CD8-positive, alpha-beta memory T cell (primary cell): ENCODE measurements at places on chromosomes 16 and 17. TPM values are rescaled to one million over a fixed set of nuclear protein-coding genes. Genes with fewer than 3 reads are reported as not detected.
A peak's percentile ranks its signal among the peaks of the same experiment; 100 is the strongest.

KRT39 gene
- not detected for total RNA-seq

TMEM98 gene
- total RNA-seq: 0.22 TPM

CCDC144A gene
- 1.2 TPM for total RNA-seq

HCRT gene
- total RNA-seq: not detected

POLG2 gene
- 26.5 TPM for total RNA-seq

AOC2 gene
- total RNA-seq: 2.7 TPM

CCL8 gene
- total RNA-seq: not detected

FLOT2 gene
- total RNA-seq: 113 TPM

PHF12 gene
- total RNA-seq: 58.1 TPM

KRT25 gene
- total RNA-seq: not detected

KCNJ18 gene
- total RNA-seq: not detected

SKAP1 gene
- total RNA-seq: 56.0 TPM

DNA sequence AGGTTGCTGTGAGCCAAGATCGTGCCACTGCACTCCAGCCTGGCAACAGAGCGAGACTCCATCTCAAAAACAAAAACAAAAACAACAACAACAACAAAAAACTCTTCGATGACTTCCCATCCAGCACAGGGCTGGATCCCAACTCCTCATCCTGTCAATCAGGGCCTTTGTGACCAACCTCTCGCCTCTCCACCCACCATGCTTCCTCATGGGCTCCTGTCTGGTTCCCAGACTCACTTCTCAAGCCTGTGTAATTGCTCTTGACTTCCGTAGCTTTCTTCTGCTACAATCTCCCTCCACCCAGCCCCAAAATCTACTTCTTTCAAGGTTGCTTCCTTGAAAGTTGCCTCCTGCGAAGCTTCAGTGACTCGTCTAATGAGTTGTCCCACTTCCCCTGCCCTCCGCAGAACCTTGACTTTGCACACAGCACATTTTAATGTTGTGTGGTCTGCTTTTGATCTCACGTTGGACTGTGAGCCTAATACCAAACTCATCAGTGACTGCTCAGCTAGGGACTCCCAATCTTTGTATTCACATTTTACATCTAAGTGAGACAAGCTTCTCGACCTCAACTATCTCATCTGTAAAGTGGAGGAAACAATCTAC lies 936 bp upstream of the RASL10B start:
- DNase-seq: no peak
- H3K4me1 ChIP-seq: peaks cover 8% of the 10 kb centered on the region
- no peaks in the 10 kb centered on the region for H3K27me3 ChIP-seq

- DNase-seq: no peak
- H3K27me3 ChIP-seq: no peaks in the 10 kb centered on the region
- H3K27ac ChIP-seq: no peak within 1 kb of the TSS
- H3K4me1 ChIP-seq: no peaks in the 10 kb centered on the region
- H3K36me3 ChIP-seq: no peaks in the 10 kb centered on the region
Observed at GRCh38 chr17:66228887-66229782, at the start of gene APOH. Gene APOH, minus strand, starts transcription at chr17:66229415. Its CDS starts 36 bp downstream, at chr17:66229379.

- no peaks in the 10 kb centered on the region for H3K4me1 ChIP-seq
- H3K27ac ChIP-seq: no peak overlapping the region
- no peak for DNase-seq
- no peaks in the 10 kb centered on the region for H3K27me3 ChIP-seq
- H3K36me3 ChIP-seq: no peaks in the 10 kb centered on the region
Observed at GRCh38 chr16:72532906-72533410, 361.0 kb upstream of the PMFBP1 start.

- H3K27me3 ChIP-seq: no peaks in the 10 kb centered on the region
- H3K4me3 ChIP-seq: no peak overlapping the region
- H3K27ac ChIP-seq: no peak overlapping the region
- H3K4me1 ChIP-seq: no peaks in the 10 kb centered on the region
Observed at GRCh38 chr17:62618647-62619416, 8.6 kb upstream of the MRC2 start.

GRCh38 chr17:14201021-14201987 lies 35.4 kb downstream of the CDRT15 start:
- peak overlapping the region; percentile 25 for H3K4me3 ChIP-seq
- peak; percentile 28 for DNase-seq
- H3K27me3 ChIP-seq: no peaks in the 10 kb centered on the region
- H3K27ac ChIP-seq: peak overlapping the region; percentile 45

- H3K27ac ChIP-seq: no peak overlapping the region
- H3K36me3 ChIP-seq: no peaks in the 10 kb centered on the region
- no peaks in the 10 kb centered on the region for H3K27me3 ChIP-seq
- no peak overlapping the region for H3K4me3 ChIP-seq
- DNase-seq: no peak
Observed at GRCh38 chr16:26531290-26531730, 535.4 kb upstream of the C16orf82 start.

DNA sequence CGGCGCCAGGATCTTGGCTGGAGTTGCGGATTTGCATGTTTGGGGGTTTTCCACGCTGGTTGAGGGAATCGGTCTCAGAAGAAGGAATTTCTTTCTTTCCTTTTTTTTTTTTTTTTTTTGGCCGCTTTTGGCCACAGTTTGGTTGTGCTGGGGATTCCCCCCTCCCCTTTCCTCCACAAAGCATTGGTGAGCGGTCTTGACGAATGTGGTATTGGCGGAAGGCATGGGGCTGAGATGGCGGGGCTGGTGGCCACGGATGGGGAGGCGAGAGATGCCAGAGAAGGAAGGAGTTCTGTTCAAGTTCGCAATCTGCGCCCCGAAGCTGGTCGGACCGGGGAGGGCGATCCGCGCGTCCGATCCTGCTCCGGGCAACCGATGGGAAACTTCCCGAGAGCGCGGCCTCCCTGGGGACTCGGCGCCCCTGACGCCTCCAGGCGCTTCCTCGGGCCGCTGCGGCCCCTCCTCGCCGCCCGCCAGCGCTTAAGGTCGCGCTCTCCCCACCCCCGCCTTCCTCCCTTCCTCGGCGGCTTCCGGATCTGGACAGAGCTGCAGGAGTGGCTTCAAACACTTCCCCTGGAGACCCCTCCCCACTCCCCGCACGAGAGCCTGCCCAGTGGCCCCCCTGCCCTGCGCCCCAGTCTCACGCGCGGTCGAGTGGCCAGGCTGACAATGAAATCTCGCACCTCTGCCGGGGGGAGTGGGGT lies 43.2 kb downstream of the RAI1 start:
- no peaks in the 10 kb centered on the region for H3K27me3 ChIP-seq
- DNase-seq: no peak
- H3K4me3 ChIP-seq: peak overlapping the region; percentile 43
- H3K4me1 ChIP-seq: peaks cover 16% of the 10 kb centered on the region
- no peaks in the 10 kb centered on the region for H3K36me3 ChIP-seq
- no peak overlapping the region for H3K27ac ChIP-seq

- H3K36me3 ChIP-seq: no peaks in the 10 kb centered on the region
- no peaks in the 10 kb centered on the region for H3K27me3 ChIP-seq
- H3K4me3 ChIP-seq: no peak overlapping the region
- H3K27ac ChIP-seq: no peak overlapping the region
- DNase-seq: no peak
Observed at GRCh38 chr16:80122115-80122514, 418.7 kb upstream of the DYNLRB2 start.

GRCh38 chr16:58024486-58025350 lies 836 bp upstream of the MMP15 start:
- peak overlapping the region; percentile 66 for H3K4me3 ChIP-seq
- H3K27me3 ChIP-seq: no peaks in the 10 kb centered on the region
- H3K36me3 ChIP-seq: no peaks in the 10 kb centered on the region
- DNase-seq: peak; percentile 9
- no peak overlapping the region for H3K27ac ChIP-seq

- H3K4me3 ChIP-seq: no peak overlapping the region
- no peaks in the 10 kb centered on the region for H3K27me3 ChIP-seq
- no peak for DNase-seq
- H3K27ac ChIP-seq: no peak overlapping the region
- no peaks in the 10 kb centered on the region for H3K4me1 ChIP-seq
Observed at GRCh38 chr16:11170696-11171447, 85.1 kb downstream of the SOCS1 start.

GRCh38 chr17:66805567-66805966 lies 29.4 kb upstream of the CACNG5 start:
- H3K4me1 ChIP-seq: peaks cover 7% of the 10 kb centered on the region
- no peaks in the 10 kb centered on the region for H3K27me3 ChIP-seq
- H3K36me3 ChIP-seq: no peaks in the 10 kb centered on the region

GRCh38 chr16:2927010-2927646 lies 15.4 kb downstream of the FLYWCH1 start:
- DNase-seq: peak; percentile 92
- peaks cover 8% of the 10 kb centered on the region for H3K4me1 ChIP-seq
- H3K27ac ChIP-seq: no peak overlapping the region
- no peaks in the 10 kb centered on the region for H3K27me3 ChIP-seq
- H3K4me3 ChIP-seq: no peak overlapping the region

- H3K27ac ChIP-seq: no peak overlapping the region
- no peaks in the 10 kb centered on the region for H3K36me3 ChIP-seq
- no peak for DNase-seq
- no peaks in the 10 kb centered on the region for H3K27me3 ChIP-seq
Observed at GRCh38 chr16:87953308-87954215, 2.3 kb downstream of the BANP start.

DNA sequence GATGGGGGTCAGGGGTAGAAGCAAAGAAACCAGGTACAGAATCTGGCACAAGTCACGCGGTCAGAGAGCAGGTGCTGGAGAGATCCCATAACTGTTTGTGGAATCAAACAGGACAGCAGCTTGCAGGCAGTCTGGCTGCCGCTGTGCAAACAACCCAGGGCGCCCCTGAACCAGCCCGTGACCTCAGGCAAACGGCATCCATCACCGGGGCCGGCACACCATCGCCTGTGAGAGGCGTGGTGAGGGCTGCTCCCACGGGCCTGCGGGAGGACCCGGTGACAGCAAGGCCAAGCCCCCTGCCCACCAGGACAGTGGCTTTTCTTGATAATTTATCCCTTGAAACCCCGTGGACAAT lies 47.9 kb downstream of the CBFA2T3 start:
- no peaks in the 10 kb centered on the region for H3K27me3 ChIP-seq
- no peak overlapping the region for H3K27ac ChIP-seq
- no peaks in the 10 kb centered on the region for H3K36me3 ChIP-seq
- no peak overlapping the region for H3K4me3 ChIP-seq

- H3K27me3 ChIP-seq: no peaks in the 10 kb centered on the region
- H3K4me1 ChIP-seq: peaks cover 24% of the 10 kb centered on the region
- H3K27ac ChIP-seq: no peak within 1 kb of the TSS
- H3K36me3 ChIP-seq: no peaks in the 10 kb centered on the region
Observed at GRCh38 chr16:50548125-50548908, at the start of gene NKD1. Gene NKD1, plus strand, starts transcription at chr16:50548396. Its CDS starts 158 bp downstream, at chr16:50548554.

GRCh38 chr17:62821189-62822079 lies 13.3 kb upstream of the MARCHF10 start:
- H3K4me3 ChIP-seq: no peak overlapping the region
- no peak overlapping the region for H3K27ac ChIP-seq
- DNase-seq: no peak
- H3K4me1 ChIP-seq: no peaks in the 10 kb centered on the region
- no peaks in the 10 kb centered on the region for H3K36me3 ChIP-seq

- no peak for DNase-seq
- H3K4me1 ChIP-seq: no peaks in the 10 kb centered on the region
- H3K27me3 ChIP-seq: no peaks in the 10 kb centered on the region
- no peak overlapping the region for H3K4me3 ChIP-seq
- no peaks in the 10 kb centered on the region for H3K36me3 ChIP-seq
Observed at GRCh38 chr16:54462771-54463170, 176.2 kb upstream of the IRX3 start.

DNA sequence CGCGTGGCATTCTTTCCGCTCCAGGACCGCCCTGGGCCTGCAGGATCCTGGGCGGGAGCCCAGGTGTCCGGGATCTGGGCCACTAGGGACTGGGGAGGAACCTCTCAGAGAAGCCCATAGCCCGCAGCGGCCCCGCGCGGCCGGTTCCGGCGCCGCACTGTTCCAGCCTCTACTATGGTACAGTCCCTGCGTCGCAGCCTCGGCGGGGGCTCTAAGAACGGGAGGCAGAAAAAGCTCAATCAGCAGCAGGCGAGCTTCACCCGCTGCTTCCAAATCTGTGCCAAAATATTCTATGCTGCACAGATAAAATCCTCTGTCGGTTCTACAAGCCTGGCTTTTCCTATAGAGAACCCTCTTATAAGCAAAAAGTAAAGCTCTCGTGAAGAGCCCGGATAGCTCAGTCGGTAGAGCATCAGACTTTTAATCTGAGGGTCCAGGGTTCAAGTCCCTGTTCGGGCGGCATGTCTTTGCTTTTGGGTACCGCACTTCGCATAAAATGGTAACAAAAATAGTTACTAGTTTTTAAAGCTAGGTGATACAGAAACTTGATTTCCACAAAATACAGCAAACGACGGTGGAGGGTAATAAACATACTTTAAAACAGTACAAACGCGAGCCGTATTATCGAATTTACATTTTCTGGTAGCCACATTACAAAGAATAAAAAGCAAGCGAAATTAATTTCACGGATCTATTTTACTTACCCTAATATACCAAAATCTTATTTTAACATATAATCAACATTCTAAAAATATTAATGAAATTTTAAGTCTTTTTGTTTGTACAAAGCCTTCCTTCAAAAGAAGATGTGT lies 661 bp upstream of the ALOXE3 start:
- H3K27me3 ChIP-seq: peaks cover 27% of the 10 kb centered on the region
- peak; percentile 91 for DNase-seq
- peak overlapping the region; percentile 99 for H3K4me3 ChIP-seq
- H3K4me1 ChIP-seq: peaks cover 50% of the 10 kb centered on the region

- H3K36me3 ChIP-seq: no peaks in the 10 kb centered on the region
- H3K4me3 ChIP-seq: no peak overlapping the region
- no peak overlapping the region for H3K27ac ChIP-seq
- H3K27me3 ChIP-seq: no peaks in the 10 kb centered on the region
- H3K4me1 ChIP-seq: no peaks in the 10 kb centered on the region
Observed at GRCh38 chr17:32302860-32303649, 37.4 kb downstream of the RHBDL3 start.

DNA sequence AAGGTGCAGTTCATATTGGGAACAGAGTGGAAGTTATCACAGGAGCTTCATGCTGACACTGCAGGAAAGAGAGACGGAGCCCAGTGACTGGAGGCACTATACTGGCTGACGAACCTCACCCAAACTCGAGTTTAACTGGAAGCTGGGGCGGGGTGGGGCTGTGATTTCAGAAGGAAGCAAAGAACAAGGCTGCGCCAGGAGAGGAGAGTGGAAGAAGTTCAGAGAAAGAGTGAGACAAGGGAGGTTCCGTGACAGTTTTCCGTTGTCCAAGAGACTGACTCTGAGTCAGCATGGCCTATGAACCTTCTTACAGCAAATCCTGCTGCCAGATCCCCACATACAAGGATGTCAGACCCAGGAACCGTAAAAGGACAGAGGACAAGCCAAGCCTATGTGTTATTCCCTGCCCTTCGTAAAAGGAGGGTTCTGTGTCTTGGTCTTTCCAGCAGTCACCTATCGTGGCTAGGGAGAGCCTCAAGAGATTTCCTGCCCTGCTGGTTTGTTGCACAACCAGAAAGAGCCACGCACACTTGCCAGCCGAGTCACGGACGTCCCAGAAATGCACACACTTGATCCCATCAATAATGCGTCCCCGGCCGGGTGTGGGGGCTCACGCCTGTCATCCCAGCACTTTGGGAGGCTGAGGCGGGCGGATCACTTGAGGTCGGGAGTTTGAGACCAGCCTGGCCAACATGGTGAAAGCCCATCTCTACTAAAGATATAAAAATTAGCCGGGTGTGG lies 5.1 kb downstream of the PITPNA start:
- H3K27me3 ChIP-seq: no peaks in the 10 kb centered on the region
- H3K36me3 ChIP-seq: no peaks in the 10 kb centered on the region
- no peak for DNase-seq
